ENCODE measurements at places on chromosomes 4 and X.
A peak's percentile ranks its signal among the peaks of the same experiment; 100 is the strongest.

- no peak for DNase-seq
These were observed 137.8 kb downstream of the MID1IP1 start for GRCh38 chrX:38939067-38939466.

GRCh38 chrX:32281853-32282252 lies 929.5 kb downstream of the DMD start:
- no peak for DNase-seq

- DNase-seq, result no peak
These were observed 792 bp downstream of the SLC10A4 start for GRCh38 chr4:48483777-48484493.

DNA sequence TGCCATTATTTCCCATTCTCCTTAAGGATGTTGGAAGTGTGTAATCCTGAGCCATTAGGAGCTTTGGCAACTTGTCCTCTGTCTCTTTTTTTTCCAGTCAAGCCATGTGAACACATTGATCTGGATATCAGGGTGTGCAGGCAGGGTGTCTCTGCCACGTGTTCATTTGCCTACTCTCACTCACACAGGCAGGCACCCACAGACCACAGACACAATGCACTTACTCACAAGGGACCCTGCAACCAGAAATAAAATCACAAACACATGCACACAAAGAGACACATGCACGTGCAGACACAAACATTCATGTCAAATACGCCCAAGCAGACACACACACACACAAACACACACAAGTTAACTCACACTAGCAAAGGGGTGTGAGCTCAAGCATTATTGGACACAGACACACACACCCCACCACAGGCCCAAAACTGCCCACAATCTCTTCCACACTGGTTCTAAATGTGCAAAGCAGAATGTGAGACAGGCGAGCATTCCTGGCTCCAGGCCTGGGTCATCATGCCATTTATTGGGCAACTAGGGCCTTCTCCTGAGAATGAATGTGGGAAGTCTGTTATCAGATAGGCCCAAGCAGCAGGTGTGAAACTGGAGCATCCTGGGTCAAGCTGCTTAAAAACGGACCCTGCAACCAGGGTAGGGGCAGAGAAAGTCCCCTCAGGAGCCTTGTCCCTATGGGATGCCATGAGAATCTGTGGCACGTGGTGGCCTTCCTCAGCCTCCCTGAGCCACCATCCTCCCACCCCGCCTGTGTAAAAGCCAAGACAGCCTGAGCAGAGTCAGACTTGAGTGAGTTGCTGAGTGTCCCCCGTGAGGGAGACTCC lies 63.4 kb downstream of the NBDY start:
- DNase-seq, result no peak

DNA sequence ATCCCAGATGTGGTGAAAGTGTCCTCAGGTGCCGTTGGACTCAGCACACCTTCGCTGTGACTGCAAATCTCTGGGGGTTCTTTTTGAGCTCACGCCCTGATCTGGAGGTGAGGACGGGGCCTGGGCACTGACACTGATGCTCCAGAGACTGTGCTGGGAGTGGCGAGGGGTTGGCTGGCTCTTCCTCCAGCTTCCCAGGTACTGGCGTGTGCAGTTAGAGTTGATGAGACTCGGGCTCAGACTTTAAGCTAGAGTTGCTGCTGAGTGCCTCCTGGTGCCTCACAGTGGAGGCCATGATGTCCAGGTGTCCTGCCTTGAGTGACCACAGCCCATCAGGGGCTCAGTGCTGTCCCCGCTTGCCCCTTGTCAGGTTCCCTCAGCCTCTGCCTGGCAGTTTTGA lies 16.3 kb downstream of the SPON2 start:
- no peak for DNase-seq

GRCh38 chr4:22574880-22575279 lies 59.0 kb upstream of the ADGRA3 start:
- DNase-seq, result no peak

- DNase-seq, result no peak
These were observed 21.0 kb downstream of the MAN2B2 start for GRCh38 chr4:6595897-6596537.

DNA sequence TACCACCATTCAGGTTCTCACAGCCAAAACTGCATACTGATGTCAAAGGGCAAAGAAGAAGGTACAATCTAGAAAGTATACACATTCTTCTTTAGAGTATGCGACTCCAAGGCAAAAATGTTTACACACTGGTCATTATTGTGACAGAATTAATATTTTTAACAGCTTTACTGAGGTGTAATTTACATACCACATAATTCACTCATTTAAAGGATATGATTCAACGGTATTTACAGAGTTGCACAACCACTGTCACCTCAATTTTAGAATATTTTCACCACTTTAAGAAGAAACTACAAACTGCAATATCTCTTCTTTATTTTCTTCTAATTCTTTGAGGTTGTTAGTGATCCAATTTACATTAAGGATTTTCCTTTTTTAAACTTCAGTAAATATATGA lies 325.4 kb upstream of the SMIM31 start:
- no peak for DNase-seq

DNA sequence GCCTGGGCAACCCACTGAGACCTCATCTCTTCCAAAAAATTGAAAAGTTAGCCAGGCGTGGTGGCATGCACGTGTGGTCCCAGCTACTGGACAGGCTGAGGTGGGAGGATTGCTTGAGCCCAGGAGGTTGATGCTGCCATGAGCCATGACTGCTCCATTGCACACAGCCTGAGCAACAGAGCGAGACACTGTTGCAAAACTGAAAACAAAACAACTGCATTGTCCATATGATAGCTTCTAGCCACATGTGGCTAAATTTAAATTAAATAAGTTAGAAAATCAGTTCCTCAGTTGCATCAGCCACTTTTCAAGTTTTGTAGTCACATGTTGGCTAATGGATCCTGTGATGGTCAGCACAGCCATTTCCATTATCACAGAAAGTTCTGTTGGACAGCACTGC lies 67.9 kb downstream of the GAB1 start:
- DNase-seq, result peak; percentile 51

DNA sequence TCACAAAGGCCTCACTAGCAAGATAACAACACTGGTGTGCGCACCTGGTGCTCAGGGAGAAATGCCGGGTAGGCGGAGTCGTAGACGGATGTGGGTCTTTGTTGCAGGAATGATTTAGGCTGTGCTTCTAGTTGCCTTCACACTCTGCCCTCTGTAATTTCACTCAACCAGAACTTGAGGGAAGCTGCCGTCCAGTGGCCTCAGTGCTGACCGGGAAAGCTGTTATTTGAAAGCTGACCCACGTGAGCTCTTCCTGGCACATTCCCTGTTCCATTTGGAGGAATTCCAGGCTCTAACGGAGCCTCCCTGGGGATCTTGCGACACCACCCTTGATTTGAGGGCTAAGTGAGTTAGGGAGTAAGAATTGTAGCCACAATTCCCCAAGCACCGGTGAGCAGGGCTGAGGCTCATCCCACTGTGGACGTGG lies 15.9 kb downstream of the SH3TC1 start:
- DNase-seq, result no peak

- DNase-seq, result peak; percentile 19
These were observed 55.9 kb downstream of the STARD8 start for GRCh38 chrX:68703369-68703768.

- no peak for DNase-seq
These were observed 44.7 kb downstream of the EVC start for GRCh38 chr4:5755679-5756078.

DNA sequence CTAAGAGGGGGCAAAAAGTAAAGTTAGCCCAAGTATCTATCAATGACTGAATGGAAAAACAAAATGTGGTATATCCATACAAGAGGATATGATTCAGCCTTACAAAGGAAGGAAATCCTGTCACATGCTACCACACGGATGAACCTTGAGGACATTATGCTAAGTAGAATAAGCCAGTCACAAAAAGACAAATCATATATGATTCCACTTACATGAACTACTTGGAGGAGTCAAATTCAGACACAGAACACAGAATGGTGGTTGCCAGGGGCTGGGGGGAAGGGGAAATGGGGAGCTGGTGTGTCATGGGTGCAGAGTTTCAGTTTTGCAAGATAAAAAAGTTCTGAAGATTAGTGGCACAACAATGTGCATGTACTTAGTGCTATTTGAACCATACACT lies 101.8 kb downstream of the SH3KBP1 start:
- DNase-seq, result no peak

- peak; percentile 51 for DNase-seq
These were observed 24.9 kb upstream of the RNF150 start for GRCh38 chr4:141158219-141158618.

DNA sequence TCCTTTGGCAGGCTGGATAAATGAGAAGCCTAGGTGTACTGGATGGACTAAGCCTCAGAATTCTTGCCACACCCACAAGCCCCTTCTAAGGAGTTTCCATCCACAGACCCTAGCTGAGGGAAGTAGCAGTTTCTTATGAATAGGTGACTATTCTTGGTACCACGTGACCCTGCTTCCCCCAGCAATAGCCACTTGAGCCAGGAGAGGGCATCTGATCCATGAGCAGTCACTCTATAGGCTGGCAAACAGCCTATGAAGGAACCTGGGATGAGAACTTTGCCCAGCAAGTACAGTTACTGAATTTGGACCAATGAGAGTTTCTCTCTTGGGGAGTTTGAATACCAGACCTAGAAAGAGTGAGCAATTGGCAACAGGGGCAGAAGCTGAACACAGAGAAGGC lies 84.0 kb downstream of the RTL9 start:
- DNase-seq, result peak; percentile 5

DNA sequence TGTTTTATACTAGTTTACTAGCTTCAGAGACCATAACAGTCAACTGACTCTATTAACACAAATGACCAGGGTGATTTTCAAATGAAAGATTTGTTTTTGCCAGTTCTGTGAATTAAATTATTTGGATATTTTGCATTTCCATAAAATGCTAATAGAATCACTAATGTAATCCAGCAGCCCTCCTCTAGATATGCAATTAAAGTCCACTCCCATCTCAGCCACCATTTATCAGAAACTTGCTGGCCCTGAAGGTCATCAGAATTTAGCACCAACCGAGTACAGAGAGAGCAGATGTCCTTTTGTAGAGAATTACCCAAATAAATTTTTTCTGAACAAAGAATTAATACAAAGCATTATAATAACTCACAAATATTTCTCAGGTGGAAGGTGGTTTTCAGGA lies 531.1 kb upstream of the SLIT2 start:
- DNase-seq, result no peak

- no peak for DNase-seq
These were observed 54.5 kb upstream of the GABRA2 start for GRCh38 chr4:46444318-46445000.

GRCh38 chr4:94036964-94037363 lies 170.7 kb upstream of the SMARCAD1 start:
- DNase-seq, result no peak

GRCh38 chrX:119249891-119250290 lies 13.8 kb downstream of the PGRMC1 start:
- DNase-seq, result no peak

DNA sequence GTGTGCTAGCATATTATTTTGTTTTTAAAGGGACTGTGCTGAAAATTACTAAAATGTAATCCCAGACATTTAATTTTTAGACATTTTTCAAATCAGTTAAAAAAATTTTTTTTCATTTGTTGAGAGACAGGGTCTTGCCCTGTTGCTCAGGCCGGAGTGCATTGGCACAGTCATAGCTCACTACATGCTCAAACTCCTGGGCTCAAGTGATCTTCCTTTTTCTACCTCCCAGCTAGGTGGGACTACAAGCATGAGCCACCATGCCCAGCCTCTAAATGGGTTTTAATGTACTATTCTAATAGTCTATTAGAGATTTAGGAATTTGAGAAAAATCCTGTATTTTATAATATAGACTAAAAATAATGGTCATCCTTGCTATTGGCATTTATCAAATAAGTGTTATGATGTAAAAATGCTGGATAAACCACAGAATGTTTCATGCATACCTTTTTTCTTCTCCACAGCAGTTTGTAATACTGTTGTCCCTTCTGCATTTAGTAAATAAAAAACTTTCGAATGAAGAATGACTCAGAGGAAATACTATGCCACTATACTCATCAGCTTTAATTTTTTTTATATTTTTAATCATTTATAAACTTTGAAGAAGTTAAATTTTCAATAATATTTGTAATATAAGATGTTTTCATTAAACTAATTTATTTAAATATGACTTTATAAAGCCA lies 29.9 kb downstream of the CPEB2 start:
- no peak for DNase-seq

- DNase-seq, result no peak
These were observed 300.5 kb upstream of the LCORL start for GRCh38 chr4:18321956-18322530.

DNA sequence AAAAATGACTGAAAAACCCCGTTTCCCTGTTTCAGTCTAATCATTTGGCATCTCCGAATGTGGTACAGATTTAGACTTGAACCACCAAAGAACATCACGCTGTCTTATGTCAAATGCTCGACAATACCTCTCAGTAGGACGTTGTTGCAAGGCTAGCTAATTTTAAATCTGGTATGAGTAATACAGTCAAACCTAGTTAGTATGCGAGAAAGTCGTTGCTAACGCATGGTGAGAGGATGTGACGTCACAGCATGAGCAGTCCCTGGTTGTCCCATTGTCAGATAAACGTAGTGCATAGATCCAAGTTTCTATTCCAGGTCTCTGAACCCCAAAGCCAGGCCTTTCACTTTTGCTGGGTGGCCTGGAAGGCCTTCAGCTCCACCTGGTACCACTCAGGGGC lies 44.7 kb downstream of the SETD7 start:
- DNase-seq, result no peak

GRCh38 chrX:49247916-49248811 lies 12.9 kb downstream of the CCDC22 start:
- DNase-seq, result no peak

DNA sequence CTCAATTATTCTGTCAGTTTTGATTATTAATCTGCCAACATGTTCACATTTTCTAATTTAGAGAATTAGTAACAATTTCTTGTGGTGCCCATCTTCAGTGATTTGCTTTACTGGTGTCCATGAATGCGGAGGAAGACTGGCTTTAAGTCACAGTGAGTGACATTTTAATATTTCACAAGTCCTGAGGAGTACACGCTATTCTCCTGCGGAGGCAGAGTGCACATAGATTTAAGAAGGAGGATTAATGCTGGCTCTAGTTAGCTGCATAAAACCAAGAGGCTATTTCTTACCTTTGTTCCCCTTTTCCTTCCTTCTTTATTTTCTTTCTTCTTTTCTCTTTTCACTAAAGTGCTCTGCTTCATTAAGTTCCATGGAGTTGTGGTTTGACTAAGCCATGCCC lies 495.2 kb upstream of the IGFBP7 start:
- no peak for DNase-seq

GRCh38 chr4:12200226-12200625 lies 771.5 kb upstream of the HS3ST1 start:
- DNase-seq, result no peak

DNA sequence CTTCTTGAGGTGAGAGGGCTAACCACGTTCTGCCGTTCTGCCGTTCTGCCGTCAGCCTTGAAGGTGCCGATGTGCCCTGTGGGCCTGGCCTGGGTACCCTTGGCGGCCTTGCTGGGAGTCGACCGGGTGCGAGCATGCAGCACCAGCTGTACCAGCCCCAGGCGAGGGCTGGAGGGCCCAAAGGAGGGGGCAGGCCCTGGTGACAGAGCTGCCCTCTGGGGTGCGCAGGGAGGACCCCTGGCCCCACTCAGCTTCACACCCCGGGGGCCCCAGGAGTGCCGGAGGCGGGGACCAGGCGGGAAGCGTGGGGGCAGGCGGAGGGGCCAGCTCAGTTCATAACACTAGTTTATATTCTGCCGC lies 22.1 kb downstream of the UVSSA start:
- DNase-seq, result no peak
